ENCODE measurements at places on chromosomes 16 and 17.

GRCh38 chr17:3497101-3497500 lies 21.3 kb downstream of the ASPA start:
- DNase-seq: no peak

- no peak for DNase-seq
Observed at GRCh38 chr17:68878226-68878885, 76.8 kb downstream of the ABCA8 start.

GRCh38 chr17:58096892-58097291 lies 13.7 kb downstream of the DYNLL2 start:
- DNase-seq: no peak

DNA sequence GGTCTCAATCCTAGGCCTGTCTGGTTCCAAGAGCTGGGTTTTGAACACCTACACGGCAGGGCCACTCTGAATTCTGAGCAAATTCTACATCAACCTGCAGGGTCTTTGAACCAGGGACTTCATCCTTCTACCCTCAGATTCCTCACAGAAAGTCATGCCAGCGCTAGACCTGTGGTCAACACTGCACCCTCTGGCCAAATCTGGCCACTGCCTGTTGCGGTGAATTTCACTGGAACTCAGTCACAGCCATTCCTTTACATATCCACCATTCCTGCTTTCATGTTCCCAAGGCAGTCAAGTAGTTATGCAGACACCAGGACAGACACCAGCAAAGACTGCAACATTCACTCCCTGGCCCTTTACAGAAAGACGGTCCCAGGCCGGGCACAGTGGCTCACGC lies 144.6 kb downstream of the C16orf95 start:
- DNase-seq: no peak

- no peak for DNase-seq
Observed at GRCh38 chr17:50101346-50102163, 6.4 kb downstream of the PDK2 start.

- DNase-seq: no peak
Observed at GRCh38 chr16:7602291-7602950, 269.8 kb downstream of the RBFOX1 start.

GRCh38 chr16:89904606-89905510 lies 13.8 kb upstream of the MC1R start:
- DNase-seq: no peak

DNA sequence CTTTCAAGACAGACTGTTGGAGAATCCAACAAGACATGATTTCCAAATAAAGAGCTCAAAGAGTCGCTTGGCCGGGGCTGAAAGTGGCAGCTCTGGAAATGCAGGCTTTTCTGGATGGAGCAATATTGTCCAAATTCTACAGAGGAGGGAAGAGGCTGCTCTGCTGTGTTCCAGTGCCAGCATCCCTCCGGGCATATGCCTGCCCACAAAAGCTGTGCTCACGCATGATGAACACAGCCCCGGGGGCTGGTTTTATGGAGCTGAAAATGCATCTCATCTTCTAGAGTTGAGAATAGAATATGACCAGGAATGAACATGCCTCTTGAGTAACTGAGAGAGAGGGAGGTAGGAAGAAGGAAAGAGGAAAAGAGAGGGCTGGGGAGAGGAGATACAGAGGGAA lies 74.7 kb upstream of the TOX3 start:
- DNase-seq: no peak

DNA sequence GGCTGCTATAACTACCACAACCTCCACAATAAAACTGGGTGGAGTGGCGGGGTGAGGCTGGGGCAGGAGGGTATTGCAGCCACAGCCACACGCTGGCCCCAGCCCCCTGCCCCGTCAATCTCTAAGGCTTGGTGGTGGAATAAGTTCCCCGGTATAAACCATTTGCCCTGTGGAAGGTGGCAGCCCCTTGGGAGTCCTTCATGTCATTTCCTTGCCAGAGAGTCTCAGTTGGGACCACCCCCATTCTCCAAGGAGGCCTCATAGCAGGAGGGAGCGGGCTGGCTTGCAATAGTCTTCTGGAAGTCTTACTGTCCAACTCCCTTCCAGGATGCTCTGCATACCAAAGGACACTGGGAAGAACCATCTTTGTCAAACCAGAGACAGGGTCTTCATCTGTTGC lies 19.4 kb downstream of the CD300A start:
- DNase-seq: peak; percentile 21

DNA sequence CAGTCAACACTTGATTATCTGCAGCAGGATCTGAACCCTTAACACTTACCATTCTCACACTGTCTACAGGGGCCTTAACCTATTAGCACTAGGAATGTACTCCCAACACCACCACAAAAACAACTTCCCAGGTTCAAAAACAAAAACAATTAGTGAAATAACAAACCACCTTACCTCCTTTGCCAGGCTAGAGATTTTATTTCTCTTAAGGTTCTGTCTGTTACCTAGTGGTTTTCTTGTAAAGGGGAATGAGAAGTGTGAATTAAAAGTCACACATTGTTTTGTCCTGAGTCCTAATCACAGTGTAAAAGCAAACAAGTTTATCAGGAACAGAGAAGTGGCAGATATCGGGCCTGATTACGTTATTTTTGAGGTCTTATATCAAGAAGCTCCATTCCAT lies 9.7 kb downstream of the SMARCE1 start:
- DNase-seq: no peak

DNA sequence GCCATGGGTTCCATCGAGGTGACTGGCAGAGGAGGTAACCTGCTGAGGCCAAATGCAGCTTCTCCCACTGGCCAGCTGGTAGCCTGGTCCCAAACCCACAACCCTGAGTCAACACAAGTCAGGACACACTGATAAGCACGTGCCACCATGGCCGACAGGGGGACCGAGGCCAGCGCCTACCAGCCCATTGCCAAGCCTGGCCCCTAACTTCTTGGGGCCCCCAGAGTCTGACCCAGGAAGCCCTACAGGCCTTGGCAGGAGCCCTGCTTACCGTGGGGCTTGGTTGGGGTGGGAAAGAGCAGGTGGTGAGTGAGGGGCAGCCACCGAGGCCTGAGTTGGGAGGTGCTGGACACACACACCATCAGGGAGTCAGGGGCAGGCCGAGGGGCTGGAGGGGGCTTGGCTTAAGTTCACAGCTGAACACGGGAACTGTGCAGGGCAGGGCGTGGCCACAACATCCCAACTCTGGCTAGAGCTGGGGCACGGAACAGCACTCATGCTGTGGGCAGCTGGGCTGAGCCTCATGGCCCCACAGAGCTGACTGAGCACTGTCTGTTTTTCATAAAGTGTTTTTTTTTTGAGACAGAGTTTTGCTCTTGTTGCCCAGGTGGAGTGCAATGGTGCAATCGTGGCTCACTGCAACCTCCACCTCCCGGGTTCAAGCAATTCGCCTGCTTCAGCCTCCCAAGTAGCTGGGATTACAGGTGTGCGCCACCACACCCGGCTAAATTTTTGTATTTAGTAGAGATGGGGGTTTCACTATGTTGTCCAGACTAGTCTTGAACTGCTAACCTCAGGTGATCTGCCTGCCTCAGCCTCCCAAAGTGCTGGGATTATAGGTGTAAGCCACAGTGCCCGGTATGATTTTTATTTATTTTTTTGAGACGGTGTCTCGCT lies 5.5 kb downstream of the MRPL28 start:
- DNase-seq: no peak

DNA sequence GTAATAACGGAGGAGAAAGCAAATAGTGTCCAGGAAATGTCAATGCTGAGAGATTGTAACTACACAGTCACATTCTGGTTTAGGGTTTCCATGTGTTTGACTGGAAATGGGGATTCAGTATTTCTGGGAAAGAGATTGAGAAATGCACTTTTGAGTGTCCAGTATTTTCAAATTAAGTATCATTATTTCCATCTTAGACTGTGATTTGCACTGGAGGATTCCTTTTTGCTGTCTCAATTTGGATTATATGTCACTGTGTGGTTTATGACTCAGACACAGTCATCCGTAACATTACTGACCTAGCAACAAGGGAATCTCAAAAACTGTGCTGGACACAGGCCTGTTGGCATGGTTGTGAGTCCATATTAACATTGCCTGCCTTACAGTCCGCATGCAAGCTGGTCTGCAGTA lies 681.4 kb downstream of the CDH11 start:
- no peak for DNase-seq

- peak; percentile 62 for DNase-seq
Observed at GRCh38 chr16:15950161-15950854, 892 bp downstream of the ABCC1 start.

DNA sequence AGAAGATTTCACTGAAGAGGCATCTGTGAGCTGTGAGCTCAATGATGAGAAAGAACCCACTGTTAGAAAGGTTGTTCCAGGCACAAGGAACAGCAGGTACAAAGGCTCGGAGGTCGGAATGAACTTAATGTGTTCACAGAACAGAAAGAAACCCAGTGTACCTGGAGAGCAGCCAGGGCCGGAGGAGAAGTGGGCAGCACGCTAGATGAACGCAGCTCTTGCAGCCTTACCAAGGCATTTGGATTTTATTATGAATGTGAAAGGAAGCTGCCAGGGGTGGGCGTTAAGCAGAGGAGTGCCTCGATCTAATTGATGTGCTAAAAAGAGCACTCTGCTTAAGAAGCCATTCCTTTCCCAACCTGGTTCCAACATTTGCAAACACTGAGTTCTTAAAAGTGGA lies 19.0 kb downstream of the EEF2K start:
- DNase-seq: no peak

GRCh38 chr17:11578998-11579397 lies 19.3 kb upstream of the DNAH9 start:
- no peak for DNase-seq

GRCh38 chr17:7294614-7295153 lies at the start of gene YBX2:
YBX2 (minus strand) TSS chr17:7294639; CDS start chr17:7294500, 139 bp downstream.
- DNase-seq: peak; percentile 86

- no peak for DNase-seq
Observed at GRCh38 chr17:44007346-44008204, 3.2 kb downstream of the NAGS start.

DNA sequence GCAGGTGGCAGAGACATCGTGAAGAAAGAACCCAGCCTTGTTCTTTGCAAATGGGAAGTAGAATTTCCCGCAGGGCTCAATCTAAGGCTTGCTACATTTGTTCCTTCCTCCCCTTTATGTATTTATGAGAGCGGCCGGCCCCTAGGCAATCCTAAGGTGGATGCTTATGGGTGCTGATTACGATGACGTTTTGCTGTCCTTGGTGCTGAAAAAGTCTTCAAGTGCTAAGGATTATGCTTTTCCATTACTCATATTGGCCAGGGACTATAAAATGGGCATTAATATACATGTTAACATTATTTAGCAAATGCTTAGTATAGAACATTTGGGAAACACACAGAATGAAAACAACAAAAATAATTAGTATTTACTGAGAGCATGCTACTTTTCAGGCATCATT lies 313.3 kb upstream of the XYLT1 start:
- no peak for DNase-seq

DNA sequence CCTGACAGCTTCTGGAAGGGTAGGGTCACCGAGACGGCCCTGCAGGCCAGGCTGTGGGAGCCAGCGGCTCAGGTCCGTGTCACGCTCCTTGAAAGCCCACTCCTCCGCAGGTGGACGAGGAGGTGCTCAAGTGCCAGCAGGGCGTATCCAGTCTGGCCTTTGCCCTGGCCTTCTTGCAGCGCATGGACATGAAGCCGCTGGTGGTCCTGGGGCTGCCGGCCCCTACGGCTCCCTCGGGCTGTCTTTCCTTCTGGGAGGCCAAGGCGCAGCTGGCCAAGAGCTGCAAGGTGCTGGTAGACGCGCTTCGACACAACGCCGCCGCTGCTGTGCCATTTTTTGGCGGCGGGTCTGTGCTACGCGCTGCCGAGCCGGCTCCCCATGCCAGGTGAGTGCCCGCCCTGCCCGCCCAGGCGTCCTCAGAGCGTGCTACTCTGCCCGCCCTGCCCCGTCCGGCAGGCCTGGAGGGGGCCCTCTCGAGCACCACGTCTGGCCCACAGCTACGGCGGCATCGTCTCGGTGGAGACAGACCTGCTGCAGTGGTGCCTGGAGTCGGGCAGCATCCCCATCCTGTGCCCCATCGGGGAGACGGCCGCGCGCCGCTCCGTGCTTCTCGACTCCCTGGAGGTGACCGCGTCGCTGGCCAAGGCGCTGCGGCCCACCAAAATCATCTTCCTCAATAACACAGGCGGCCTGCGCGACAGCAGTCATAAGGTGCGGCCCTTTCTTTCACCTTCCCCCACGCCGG lies 1.3 kb downstream of the NAGS start:
- peak; percentile 55 for DNase-seq

DNA sequence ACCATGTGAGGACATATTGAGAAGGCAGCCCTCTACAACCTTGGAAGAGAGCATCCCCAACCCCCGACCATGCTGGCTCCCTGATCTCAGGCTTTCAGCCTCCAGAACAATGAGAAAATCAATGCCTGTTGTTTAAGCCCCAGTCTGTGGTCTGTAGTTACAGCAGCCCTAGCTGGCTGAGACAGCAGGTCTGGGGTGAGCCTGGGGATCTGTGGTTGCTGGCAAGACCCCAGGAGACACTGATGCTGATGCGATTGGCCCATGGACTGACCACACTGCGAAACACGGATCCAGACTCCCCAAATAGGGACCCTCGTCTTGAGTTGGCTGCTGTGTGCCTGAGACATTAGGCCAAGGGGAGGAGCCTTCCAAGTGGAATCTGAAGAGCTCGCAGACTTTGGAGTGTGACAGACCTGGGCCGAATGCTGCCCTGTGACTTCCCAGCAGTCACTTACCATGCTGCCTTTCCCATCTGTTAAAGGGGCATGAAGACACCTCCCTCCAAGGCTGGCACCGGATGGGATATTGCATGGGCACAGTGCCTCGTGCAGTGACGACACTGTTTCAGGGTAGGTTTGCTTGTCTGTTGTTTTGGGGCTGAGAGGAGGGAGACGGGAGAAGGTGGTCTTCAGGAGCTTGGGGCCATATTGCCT lies 147.8 kb upstream of the RPL38 start:
- no peak for DNase-seq

All from stimulated activated CD8-positive, alpha-beta memory T cell treated with anti-CD3 and anti-CD28 coated beads, Interleukin-4, amount 100 ng/mL, for 48 hours (primary cell).